ENCODE measurements at places on chromosomes 7 and 10.

DNA sequence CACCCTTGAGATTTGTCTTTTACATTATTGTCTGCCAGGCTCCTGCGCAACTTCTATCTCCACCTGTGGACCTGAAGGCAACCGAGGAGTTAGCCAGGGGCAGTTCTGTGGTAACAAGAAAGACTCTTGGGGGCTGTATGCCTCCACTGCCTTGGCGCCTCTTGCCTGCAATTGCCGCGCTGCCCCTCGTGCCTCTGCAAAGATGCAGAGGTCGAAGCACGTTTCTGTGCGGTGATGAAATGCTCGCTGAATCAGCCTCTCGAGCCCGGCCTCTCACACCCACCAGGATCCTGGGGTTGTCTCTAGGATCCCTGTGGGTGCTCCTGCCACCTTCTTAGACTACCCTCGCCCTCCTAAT is 486 bp upstream of the LHFPL3 start:
- DNase-seq = no peak

GRCh38 chr7:134018306-134018705 is 108.8 kb upstream of the LRGUK start:
- DNase-seq = no peak

DNA sequence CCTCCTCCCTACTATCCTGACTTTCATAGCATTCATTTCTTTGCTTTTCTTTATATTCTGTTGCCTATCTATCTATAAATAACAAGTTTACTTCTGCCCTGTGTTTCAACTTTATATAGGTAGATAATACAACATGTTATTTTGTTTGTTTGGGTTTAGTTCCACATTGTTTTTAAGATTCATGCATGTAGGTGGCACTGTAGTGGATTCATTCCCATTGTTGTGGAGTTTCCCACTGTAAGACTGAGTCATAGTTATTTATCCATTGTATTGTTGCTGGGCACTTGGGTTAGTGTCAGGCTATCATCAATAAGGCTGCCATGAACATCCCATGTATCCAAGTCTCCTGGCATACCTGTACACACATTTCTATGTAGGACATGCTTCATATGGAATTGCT is 127.7 kb downstream of the ARHGAP22 start:
- DNase-seq = no peak

- DNase-seq = no peak
Observed at GRCh38 chr7:127021019-127021738, 231.6 kb downstream of the GRM8 start.

- DNase-seq = no peak
Observed at GRCh38 chr7:47653550-47654411, 71.9 kb upstream of the TNS3 start.

DNA sequence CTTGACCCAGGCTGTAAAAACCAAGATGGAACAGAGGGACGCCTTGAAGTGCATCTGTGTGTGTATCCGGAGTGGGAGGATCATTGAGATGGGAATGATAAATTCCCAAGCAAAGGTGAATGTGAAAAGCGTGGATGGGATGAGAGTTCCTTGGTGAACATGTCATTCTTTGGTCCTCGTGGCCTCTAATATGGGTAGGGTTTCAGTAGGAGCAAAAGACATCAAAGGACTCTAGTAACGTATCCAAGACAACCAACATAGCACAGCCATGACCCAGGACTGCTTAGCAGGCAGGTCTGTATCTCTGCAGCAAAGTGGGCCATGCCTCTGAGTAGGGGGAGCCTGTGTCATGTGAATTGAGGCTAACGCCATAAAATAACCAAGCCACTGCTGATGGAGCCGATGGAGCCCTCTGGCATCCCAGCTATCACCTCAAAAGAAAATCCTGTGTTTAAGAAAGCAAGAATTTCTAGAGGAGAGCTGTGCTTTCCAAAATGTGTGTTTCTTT is 98.6 kb downstream of the CCDC3 start:
- DNase-seq = no peak

DNA sequence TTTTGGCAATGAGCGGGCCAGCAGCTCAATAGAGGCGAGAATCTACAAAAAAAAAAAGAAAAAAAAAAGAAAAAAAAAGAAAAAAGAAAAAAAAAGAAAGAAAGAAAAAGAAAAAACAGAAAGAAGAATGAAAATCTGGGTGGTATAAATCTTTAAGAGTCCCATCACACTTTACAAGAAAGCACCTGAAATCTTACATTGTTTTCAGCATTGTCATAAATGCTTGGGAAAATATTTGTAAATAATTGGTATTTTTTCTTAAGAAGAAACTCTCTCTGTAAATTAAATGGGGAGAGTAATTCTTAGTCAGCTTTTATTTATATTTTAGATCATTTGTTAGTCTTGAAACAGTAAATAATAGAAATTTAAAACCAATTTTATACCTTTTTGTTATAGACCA is 38.2 kb downstream of the NDUFB2 start:
- DNase-seq = no peak

DNA sequence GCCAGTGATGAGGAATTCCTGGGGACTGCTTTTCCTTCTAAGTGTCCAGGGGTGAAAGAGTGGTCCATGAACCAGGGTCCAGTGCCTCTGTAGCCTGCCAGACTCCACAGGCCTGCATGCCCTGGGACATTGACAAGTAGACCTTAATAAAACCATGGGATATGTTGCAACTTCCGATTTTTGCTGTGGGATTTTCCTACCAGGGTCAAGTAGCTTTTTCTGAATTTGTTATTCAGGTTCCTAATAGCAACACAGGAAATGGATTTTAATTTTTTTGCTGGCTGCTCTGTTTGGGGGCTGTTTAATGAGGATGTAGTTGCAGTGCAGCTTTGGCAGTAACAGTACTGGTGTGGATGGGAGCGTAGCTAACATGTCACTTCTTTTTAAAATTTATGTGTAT is 42.1 kb downstream of the WBP1L start:
- DNase-seq = no peak

- DNase-seq = no peak
Observed at GRCh38 chr7:14235056-14235455, 245.6 kb upstream of the ETV1 start.

DNA sequence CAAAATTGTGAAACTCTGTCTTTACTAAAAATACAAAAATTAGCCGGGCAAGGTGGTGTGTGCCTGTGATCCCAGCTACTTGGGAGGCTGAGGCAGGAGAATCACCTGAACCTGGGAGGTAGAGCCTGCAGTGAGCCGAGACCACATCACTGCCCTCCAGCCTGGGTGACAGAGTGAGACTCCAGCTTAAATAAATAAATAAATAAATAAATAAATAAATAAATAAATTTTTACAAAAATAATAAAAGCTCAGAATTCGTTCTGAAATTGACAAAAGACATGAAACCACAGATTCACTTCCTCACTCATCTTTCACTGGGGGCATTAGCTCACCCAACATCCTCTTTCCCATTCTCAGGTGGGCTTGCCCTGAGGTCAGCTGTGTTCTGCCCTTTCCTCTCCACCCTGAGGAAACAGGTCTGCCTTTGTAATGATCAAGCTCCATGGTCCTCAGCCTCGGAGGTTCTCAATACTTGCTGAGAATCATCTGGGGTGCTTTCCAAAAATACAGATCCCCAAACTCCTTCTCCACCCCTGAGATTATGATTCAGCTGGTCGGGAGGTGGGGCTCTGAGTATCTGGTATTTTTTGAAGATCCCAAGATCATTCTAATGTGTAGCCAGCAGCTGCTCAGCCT is 29.2 kb upstream of the APBB1IP start:
- DNase-seq = no peak

Measured in fibroblast of skin of left biceps (primary cell).